ENCODE measurements at places on chromosomes 2 and 18.

GRCh38 chr2:233011702-233012131 is 1.3 kb downstream of the NGEF start:
- DNase-seq: no peak

DNA sequence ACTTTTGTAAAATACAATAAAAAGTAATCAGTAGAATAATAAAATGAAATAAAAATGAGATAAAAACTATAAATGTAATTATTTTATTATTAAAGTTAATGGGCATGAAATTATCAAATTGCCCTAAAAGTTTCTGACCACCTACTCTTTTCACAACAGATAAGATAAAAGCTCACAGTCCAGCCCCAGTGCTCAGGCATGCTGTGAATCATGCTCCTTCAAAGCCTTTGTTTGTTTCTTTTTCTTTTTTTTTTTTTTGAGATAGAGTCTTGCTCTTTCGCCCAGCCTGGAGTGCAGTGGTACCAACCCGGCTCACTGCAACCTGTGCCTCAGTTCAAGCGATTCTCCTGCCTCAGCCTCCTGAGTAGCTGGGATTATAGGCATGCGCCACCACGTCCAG is 181.7 kb downstream of the ANKRD44 start:
- DNase-seq: no peak

DNA sequence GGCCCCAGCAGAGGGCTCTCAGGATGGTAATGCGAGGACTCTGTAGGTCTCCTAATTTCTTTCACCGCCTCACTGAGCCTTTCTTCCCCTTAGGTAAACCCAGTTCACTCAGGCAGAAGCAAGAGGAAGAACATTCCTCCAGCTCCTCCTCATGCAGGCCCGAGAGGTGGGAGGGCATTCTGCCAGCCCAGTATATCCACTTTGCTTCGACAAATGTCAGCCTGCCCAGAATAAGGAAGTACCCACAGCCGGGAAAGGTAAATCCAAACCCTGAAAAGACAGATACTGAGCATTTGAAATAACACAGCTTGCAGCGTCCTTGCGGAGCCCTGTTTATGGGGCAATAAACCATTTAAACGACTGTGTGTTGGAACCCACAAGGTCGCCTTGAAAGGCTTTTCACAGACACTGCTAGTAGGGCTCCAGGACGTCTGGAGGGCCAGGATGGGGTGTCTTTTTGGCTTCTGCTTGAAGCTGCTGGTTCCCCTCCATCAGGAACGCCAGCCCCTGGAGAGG is 63.0 kb upstream of the STPG4 start:
- no peak for DNase-seq

DNA sequence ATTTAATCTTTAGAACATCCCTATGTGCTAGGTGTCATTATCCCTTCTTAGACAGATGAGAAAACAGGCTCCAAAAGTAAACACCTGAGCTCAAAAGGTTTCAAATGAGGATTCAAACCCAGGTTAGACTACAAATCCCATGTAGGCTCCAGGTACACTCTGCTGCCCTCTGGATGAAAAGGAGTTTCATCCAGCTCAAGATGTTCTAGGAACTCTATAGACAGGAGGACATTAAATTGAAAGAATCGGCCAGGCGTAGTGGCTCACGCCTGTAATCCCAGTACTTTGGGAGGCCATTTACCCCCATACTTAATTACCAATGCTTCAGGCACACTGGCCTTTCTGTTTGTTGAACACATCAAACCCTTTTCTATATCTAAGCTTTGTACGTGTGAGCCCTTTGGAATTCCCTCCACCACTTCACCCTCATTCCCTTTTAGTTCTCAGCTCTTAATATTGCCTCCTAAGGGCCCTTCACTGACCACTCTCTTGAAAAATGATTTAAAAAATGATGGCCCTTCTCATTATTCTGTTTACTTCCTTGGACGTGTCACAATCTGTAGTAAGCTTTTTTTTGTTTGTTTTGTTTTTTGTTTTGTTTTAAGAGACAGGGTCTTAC is 10.7 kb downstream of the SLC25A12 start:
- DNase-seq: no peak

- no peak for DNase-seq
Observed at GRCh38 chr18:44065206-44065605, 615.5 kb upstream of the SETBP1 start.

DNA sequence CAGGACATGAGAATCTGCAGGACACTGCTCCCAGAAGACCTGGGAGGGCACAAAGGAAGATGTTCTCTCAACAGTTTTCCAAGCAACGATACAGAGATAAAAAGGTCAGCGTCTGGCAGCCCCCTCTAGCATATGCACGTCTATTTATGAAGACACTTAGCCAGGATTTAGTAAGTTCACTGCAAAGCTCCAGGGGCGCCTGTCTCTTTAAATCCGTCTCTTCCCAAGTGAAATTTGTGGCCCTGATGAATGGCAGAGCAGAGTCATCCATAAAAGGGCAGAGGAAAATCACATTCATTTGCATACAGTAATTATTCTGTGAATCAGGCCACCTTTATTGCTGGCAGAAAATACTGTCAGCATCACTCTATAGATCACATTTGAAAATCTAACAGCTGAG is 390.9 kb upstream of the SMIM21 start:
- DNase-seq: no peak

DNA sequence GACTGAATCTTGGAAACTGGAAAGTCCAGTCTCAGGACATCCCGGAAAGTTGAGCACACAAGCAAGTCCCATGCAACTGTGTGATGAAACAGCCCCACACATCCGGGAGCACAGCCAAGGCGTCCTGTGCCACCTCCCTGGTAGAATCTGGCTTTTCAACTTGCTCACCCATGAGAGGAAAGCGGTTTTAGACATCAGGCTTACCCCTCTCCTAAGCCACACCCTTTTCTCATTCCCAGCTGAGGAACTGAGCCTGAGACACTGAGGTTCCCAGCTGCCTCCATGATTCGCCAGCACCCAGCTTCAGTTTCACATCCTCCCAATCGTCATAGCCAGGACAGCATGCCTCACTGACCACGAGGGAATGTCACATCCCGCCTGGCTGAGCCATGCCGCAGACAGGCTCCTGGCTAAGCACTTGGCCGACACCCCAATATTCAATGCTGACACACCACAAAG is 60.3 kb downstream of the STEAP3 start:
- DNase-seq: peak; percentile 96

GRCh38 chr2:147363181-147363580 is 481.6 kb upstream of the ACVR2A start:
- DNase-seq: no peak

DNA sequence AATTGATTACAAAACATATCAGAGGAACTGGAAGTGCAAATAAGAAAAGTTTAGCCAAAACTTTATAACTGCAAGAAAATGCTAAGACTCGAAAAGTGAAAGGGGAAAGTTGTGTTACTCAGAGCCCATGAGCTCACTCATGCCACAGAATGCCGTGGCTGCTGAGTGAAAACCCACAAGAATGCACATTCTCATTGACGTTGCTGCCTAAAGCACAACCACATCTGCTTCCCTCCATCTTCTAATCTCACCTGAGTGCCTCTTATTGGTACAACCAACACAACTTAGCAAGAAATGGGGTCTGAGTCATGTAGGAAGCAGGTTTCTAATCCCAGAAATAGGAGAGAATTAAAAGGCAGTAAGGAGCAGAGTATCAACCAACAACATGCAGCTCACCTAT is 259.7 kb downstream of the LNPK start:
- DNase-seq: peak; percentile 13

DNA sequence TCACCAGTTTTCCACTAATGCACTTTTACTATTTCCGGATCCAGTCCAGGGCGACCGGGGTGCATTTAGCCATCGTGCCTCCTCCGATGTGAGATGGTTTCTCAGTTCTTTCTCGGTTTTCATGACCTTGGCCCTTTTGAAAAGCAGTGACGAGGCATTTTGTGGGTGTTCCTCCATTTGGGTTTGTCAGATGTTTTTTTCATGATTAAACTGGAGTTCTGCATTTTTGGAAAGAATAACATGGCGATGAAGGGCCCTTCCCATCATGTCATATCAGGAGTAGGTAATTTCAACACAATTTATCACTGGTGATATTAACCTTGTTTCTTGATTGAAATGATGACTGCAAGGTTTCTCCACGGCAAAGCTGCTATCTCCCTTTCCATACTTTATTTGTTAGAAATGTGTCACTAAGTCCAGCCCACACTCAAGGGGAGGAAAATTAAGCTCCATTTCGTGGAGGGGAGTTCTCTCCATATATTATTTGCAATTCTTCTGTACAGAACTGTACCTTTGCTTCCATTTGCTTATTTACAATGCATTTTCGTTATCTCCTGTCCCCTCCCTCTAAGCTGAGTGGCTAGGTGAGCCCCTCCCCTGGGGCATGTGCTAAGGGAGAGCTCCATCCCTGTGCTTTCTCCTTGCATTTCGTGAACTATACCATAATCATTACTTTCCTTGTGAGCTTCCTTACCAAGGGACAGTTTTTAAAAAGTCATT is 8.9 kb upstream of the KLF11 start:
- no peak for DNase-seq
